ENCODE measurements at places on chromosomes 16 and 17. TPM values are rescaled to one million over a fixed set of nuclear protein-coding genes. Genes with fewer than 3 reads are reported as not detected.

TMEM204 gene
- total RNA-seq, result 1.1 TPM

DNAI2 gene
- not detected for total RNA-seq

PIRT gene
- total RNA-seq, result not detected

PRSS53 gene
- 1.2 TPM for total RNA-seq

NPIPA3 gene
- 0.24 TPM for total RNA-seq

- peak; percentile 8 for DNase-seq
These were observed 6.2 kb downstream of the DUS1L start for GRCh38 chr17:82059272-82060000.

DNA sequence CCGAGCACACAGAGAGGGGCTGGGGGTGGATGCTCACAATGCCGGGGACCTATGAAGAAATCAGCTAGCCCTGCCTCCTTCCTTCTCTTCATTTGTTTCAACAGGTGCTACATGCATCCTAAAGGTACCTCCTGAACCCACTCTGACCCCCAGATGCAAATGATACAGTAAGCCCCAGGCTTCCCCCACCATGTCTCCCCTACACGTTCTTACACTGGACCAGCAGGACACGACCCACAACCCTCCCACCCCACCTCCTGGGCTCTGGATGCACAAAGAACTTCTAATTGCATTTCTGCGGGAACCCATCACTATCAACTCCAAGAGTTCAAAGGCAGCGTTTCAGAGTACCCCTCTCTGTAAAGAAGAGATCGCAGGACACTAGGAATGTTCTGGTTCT, 2.1 kb downstream of the XYLT1 start:
- no peak for DNase-seq
